ENCODE measurements at places on chromosomes 6 and 20. TPM values are rescaled to one million over a fixed set of nuclear protein-coding genes. Genes with fewer than 3 reads are reported as not detected.

DUSP15 gene
- 4.7 TPM for polyA plus RNA-seq

ANKRD6 gene
- 3.7 TPM for polyA plus RNA-seq

PRICKLE4 gene
- 4.8 TPM for polyA plus RNA-seq

OR2J3 gene
- polyA plus RNA-seq = not detected

ENPP4 gene
- 4.7 TPM for polyA plus RNA-seq

COL21A1 gene
- polyA plus RNA-seq = 0.31 TPM

ADGRF5 gene
- polyA plus RNA-seq = 2.8 TPM

KCNQ5 gene
- polyA plus RNA-seq = 0.15 TPM

PRL gene
- polyA plus RNA-seq = not detected

GSTA3 gene
- polyA plus RNA-seq = 2.3 TPM

PEX7 gene
- polyA plus RNA-seq = 14.6 TPM

KCNK5 gene
- 6.0 TPM for polyA plus RNA-seq

EEF1A2 gene
- 25.0 TPM for polyA plus RNA-seq

PTCRA gene
- not detected for polyA plus RNA-seq

LY6G6C gene
- polyA plus RNA-seq = not detected

SLC32A1 gene
- polyA plus RNA-seq = not detected

CCHCR1 gene
- polyA plus RNA-seq = 12.3 TPM

ME1 gene
- polyA plus RNA-seq = 28.1 TPM

HLA-DMB gene
- 11.8 TPM for polyA plus RNA-seq

RIPPLY2 gene
- not detected for polyA plus RNA-seq
